ENCODE measurements at places on chromosomes 6 and 20.
A peak's percentile ranks its signal among the peaks of the same experiment; 100 is the strongest.

GRCh38 chr6:159695984-159696383 lies 2.9 kb upstream of the SOD2 start:
- no peak for DNase-seq

- DNase-seq: peak; percentile 67
Measured at GRCh38 chr6:42010185-42010891, 40.0 kb upstream of the TAF8 start.

- no peak for DNase-seq
Measured at GRCh38 chr6:169881398-169881797, 130.0 kb downstream of the ERMARD start.

GRCh38 chr6:170572704-170573466 lies 11.6 kb downstream of the PDCD2 start:
- peak; percentile 67 for DNase-seq

DNA sequence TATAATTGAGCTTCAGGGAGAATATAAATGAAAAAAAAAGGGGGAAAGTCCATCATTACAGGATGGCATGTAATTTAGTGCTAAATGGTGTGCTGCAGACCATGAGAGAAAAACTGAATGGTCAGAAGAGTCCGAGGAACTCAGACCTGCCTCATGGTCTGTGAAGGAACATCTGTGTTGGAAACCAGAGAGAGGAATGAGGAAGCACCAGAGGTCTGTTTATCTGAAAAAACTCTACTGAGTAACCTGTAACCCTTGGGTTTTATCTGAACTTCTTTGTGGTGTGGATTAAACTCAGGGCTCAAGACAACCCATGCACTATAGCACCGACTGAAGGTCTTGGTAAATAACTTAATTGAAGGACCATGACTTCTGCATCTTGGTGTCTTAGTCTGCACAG lies 108.1 kb downstream of the RNF144B start:
- no peak for DNase-seq

- no peak for DNase-seq
Measured at GRCh38 chr6:21598674-21599023, 5.1 kb downstream of the SOX4 start.

- DNase-seq: peak; percentile 87
Measured at GRCh38 chr20:50691573-50692551, 520 bp upstream of the RIPOR3 start.

GRCh38 chr6:169490830-169491229 lies 211.0 kb downstream of the WDR27 start:
- no peak for DNase-seq

DNA sequence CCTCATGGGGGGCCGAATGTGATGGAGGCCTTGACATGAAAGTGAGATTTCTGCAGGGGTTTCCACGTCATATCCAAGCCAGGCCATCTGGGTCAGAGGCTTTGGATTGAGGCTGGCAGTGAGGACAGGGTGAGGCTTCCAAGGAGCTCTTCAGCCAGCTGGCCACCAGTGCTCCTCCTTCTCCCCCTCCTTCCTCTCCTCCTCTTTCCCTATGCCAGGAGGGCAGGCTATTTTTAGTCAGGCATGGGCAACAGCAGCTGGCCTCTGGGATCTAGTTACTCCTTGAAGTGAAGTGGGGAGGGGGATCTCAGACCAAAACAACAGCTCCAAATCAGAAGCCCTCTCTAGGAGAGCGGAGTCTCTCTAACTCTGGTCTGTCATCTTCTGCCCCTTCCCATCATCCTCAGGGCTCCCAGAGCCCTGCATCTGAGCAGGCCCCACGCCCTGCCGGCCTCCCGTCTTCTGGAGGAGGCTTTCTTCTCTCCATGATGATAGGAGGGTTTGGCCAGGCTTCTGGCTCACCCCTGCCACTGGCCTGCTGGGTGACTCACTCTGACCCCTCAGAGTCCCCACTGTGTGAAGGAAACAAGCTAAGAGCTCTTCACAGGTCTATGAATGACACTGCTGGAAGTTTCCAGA lies 612 bp downstream of the TNNC2 start:
- no peak for DNase-seq

DNA sequence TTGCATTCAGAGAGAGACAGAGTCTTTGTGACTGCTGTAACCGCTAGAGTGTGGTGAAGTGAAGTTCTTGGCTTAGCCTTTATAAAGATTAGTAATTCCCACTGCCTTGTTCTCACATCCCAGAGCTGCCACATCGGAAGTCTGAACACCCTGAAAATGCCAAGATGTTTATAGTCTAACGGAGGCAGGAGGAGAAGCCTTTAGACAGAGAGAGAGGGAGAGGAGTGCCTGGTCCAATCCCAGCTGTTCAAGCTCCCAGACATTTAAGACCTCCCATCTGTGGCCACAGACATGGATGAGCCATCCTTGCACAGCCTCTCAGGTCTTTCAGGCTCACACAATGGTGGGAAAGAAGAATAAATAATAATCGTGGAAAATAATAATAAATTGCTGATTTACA lies 1422.8 kb upstream of the EYS start:
- DNase-seq: no peak
